ENCODE measurements at places on chromosomes 3 and 15.
A peak's percentile ranks its signal among the peaks of the same experiment; 100 is the strongest.

DNA sequence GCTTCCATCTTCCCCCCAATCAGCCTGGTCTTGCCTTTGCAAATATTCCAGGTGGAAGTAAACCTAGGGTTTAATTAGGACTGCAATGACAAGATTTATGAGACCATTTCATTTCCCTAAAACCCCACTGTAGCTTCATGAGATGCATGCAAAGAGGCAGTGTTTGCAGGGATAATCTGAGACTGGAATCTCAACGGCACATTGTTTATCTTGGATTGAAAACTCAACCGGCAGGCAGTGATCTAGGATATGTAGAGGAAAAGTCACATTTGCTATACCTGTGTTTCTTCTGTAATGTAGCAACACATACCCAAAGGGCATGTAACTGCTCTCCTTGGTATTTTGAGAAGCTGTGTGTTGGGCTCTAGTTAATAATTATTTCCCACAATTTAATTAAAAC lies 18.7 kb upstream of the CLSTN2 start:
- no peak for DNase-seq

DNA sequence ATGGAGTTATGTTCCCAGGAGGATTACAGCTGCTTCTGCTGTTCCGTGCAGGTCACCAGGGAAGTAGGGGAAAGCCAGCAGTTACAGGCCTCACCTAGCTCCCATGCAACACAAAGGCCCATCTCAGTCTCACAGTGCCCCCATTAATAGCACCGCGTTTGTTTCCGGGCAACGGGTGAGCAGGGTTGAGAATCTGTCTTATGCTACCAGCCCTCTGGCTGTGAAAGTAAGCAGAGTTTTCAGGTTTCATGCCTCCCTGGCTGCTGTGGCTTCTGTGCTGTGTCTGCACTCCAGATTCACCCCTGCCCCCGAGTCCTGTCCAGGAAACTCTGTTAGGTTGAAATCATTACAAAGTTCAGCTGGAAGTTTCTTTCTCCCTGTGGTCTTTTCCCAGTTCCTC lies 254.4 kb upstream of the GPR149 start:
- no peak for DNase-seq

GRCh38 chr3:160129459-160130061 lies 95.7 kb upstream of the C3orf80 start:
- no peak for DNase-seq

DNA sequence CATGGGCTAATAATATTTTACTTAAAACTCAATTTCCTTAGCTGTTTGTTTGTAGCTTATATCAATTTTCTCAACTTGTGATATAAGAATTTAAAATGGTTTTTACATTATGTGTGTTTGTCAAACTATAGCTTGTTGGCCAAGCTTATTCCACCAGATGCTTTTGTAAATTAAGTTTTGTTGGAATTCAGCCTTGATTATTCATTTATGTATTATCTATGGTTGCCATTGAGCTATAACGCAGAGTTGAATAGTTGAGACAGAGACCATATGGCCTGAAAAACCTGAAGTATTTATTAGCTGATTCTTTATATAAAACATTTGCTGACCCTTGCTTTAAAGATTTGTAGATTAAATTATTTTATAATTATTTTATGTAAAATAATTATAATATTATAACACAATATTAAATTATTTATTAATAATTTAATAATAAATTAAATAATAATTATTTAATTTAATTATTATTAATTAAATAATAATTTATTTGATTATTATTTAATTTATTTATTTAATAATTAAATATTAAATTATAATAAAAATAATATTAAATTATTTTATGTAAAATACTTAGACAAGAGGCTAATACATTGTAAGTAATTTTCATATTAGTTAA lies 779.6 kb upstream of the NECTIN3 start:
- DNase-seq = no peak

DNA sequence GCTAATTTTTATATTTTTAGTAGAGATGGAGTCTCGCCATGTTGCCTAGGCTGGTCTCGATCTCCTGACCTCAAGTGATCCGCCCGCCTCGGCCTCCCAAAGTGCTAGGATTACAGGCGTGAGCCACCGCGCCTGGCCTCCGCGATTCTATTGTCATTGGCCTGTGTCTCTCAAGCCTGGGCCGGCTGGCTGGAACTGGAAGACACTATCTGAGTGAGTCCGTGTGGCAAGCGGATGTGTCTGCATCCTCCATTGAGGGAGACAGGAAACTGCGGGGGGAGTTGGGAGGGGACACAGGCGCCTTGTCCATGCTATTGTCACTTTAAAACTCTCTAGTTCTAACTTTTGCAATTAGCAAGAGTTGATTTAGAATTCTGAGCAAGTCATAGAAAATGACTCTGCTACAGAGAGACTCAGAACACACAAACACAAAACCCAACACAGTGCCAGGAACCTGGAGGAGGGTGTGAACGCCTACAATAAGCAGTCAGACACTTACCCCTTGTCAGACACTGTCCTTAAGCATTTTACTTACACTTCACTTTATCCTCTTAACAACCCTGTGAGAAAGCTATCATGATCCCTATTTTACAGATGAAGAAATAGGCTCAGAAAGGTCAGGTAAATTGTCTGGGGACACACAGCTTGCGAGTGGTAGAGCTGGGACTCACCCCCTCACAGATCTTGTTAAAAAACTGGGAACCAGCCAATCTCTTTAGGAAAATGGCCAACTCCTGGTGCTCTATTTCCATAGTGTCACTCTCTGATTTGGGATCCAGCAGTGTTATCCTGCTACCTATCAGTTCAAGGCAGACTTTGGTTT lies 38.7 kb downstream of the ANP32A start:
- no peak for DNase-seq

DNA sequence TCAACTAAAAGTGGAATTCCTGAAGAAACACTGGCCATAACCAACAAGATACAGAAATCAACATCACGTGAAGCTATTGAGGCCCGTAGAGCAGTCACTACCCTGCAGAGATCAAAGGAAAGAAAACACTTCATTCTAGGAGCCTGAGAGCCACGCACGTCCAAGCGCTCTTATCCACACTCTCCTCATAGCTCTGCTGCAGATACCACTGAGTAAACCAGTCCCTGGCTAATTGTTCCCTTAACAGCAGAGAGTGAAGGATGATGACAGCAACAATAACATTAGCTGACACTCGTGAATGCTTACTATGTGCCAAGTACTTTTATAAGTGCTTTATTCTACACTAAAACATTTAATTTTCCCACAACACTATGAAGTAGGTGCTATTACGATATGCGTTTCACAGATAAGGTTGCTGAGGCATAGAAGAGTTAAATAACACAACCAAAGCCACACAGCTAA lies 271.0 kb upstream of the GADL1 start:
- DNase-seq = no peak

- no peak for DNase-seq
Measured at GRCh38 chr3:142597906-142598305, 1.7 kb downstream of the PLS1 start.

DNA sequence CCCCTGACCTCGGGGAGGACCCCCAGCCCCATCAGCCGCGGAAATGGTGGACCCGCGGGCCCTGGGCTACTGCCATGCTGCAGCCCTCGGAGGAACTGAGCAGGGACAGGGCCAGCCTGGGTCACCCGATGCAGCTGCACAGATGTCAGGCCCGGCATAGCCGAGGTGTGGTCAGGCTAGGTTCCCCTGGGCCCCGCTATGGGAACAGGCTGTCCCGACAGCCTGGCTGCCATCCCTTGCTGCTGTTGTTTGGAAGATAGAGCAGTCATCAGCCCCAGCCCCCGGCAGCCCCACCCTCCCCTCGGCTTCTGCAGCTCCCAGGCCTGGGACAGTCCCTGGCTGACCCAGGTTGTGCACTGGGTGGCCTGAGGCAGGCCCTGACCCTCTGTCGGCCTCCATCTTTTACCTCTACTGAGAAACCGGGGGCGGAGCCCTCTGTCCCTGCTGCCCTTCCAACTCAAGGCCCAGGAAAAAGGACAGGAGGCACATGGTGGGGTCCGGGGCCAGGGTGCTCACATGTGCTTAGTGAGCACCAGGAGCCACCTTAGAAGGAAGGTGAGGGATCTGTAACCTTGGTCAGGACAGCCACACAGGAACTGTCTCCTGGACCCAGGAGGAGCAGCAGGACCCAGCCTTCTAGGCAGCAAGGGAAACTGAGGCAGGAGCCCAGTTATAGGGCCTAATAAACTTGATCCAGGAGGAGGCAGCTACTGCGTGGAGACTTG lies 31.5 kb upstream of the FBLN2 start:
- DNase-seq = no peak

DNA sequence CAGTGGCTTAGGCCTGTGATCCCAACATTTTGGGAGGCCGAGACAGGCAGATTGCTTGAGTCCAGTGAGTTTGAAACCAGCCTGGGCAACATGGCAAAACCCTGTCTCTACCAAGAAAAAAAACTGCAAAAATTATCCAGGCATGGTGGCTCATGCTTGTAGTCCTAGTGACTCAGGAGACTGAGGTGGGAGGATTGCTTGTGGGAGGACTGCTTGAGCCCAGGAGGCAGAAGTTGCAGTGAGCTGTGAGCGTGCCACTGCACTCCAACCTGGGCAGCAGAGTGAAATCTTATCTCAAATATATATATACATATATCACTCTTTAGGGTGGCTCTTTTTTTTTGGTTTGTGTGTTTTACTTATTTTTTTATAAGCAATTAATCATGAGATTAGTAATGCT lies 83.7 kb upstream of the WDR72 start:
- no peak for DNase-seq

DNA sequence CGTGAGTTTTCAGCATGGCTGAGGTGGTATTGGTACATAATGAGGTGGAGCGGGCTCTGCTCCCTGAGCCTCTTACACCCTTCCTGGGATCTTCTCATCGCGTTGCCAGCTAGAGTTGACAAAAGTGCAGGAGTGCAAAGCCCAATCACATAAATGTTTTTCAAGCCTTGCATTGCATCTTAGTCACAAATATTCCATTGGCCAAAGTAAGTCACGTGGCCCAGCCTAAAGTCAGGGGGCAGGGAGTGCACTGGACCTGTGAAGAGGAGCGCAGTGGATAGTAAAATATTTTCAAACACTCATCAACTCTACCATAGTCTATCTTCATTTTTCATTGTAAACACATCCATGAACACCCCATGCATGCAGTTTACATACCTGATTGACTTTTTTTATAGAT lies 329.8 kb upstream of the NR2E3 start:
- DNase-seq = no peak

DNA sequence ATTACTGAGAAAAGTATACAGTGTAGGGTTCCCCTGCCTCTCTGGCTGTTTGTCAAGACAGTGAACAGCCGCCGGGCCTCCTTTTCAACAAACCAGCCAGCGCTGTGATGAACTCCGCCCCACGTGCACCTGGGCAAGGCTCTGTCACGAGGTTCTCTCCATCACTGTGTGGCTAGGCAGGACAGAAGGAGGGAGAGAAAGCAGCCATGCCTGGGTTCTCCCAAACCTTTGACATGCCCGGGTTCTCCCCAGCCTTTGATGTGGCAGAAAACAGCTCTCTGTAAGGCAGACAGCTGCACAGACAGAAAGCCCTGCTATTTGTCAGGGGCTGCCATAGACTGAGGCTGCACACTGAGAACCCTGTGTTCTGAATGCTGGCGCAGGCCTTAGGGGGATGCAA lies 101.4 kb upstream of the TRPM1 start:
- DNase-seq = no peak

DNA sequence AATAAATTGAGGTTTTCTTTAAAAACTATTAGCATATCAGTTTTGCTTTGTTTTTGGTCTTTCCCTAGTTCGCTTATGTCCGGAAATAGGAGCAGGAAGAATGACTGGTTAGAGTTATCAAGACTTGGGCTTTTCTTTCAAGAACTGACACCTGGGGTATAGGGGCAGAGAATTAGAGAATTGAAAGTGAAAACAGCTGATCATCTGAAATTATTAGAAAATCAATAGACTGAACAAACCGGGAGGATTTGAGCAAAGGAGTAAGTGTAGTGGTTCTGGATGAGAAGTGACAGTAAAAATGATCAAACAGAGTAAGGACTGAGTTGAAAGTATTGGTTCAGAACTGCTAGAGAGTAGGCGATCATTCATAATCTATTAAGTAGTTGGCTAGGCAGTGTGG lies 6.0 kb downstream of the MINDY2 start:
- DNase-seq = no peak

DNA sequence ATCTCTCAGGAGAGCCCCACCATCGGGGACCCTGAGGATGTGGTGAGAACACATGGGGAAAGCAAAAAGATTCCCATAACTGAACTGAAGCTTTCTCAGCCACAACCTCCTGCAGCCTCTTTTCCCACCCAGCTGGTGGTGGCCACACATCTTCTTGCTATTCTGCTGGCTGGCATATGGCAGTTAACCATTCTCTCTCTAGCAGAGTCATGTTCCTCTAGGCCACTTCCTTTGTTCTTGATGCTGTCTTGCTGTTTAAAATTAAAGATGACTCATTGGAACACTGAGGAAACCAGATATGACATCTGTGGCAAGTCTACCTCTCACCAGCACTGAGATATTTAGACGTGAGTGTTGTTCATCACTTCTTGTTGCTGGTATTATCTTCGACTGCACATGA lies 180.3 kb upstream of the ROBO2 start:
- DNase-seq = no peak

GRCh38 chr3:64059484-64060175 lies 36.3 kb upstream of the PSMD6 start:
- no peak for DNase-seq

- no peak for DNase-seq
Measured at GRCh38 chr3:136939489-136939888, 18.3 kb upstream of the IL20RB start.

DNA sequence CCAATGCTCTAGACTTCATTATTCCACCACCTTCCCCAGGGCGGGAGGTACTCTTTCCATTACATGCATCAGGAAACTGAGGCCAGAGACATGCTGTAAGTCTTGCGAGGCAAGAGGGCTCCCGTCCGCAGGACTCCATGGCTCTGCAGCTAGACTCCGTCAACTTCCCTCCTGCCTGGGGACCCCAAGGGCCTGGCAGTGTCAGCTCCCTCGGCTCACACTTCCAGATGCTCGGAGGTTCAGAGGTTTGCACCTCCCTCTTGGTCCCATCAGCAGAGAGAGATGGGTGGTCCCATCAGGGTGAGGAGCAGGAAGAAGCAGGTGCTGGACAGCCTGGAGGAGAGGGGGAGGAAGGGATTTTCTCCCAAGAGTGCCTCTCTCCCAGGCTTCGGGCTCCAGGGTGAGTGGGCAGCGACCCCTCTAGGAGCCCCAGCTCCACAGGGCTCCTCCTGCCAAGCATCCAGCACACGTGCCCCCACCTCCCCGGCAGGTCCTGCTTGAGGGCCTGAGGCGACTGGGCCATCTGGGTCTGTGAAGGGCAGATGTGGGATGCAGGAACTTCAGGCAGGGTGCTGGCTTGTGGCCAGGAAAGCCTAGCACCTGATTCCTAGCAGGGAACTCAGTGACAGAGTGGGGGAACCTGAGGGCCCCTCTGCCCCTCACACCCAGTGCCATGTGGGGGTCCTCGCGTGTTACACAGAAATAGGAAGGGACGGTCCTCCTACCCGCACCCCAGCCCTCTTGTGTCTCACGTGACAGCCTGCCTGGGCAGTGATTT lies 9.3 kb downstream of the PAK6 start:
- peak; percentile 63 for DNase-seq

GRCh38 chr3:95037927-95038326 lies 975.1 kb downstream of the NSUN3 start:
- no peak for DNase-seq
